GM04504 (cell line): ENCODE measurements at places on chromosomes 3 and 15.

DNA sequence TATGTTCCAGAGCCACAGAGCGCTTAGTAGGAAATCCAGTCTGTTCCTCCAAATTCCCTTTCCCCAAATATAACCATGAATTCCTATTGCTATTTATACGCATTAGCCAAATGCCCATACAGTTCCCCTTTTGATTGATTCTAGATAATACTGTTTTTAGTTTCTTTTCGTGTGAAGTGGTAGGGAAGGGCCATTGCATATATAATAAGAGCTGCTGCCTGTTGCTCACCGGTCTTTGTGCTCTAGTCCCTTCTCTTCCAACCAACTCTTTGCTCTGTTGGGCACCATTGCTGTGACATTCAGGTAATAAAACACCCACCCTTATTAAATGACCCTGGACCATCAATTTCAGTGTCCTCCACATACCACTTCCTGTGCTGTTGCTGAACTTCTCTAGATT lies 379.9 kb upstream of the KCNMB2 start:
- DNase-seq, result no peak

DNA sequence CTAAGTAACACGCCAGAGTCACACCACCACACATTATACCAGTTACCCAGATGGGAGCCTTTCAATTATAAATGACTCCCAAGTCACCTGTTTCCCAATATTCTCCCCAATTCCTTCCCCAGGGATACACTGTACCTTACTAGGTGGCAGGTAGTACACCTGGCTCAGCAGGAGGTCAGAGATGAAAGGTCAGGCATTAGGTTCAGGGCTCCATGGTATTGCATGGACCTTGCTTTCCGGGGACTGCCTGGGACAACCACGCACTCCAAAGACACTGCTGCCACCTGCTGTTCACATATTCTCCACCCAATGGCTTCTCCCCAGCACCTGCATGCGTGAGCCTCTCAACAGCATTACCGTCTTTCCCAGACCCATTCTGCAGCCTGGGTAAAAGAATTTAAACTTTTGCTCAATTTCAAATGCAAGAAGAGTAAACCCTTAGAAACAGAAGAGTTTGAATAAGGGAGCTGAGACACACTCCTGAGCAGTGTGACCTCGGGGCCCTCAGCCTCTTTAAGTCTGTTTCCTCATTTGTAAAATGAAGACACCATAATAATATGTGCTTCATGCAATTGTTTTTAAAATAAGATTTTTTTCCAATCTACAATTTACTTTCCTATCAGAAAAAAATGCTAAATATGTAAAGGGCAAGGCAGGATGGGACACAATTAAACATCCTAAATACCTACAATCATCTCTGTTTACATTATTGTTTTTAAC lies 28.0 kb upstream of the LACTB start:
- peak; percentile 47 for DNase-seq

DNA sequence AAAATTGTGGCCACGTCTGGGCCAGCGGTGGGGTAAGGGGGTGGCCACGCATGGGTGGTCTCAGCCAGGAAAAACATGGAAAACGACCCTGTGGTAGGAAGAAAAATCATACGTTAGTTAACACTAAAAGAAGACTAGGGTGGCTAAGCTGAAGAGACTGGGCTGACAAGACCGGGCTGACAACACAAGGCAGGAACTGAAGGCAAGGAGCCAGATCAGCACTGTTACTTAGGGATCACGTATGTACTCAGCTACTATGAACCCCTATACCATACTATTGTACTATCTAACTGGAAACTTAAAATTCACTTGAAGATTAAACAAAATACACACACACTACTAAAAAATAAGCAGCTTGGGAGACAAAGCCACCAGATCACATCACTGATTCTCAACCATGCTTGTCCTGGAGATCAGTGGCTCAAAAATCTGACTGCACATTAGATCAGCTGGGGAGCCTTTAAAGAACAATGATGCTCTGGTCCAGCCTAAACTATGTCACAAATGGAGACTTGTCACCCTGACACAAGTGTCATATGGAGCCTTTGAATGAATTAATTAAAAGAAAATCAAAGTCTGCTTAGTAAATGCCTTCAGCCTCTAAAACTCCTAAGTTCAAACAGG lies 442.2 kb downstream of the SHQ1 start:
- no peak for DNase-seq

DNA sequence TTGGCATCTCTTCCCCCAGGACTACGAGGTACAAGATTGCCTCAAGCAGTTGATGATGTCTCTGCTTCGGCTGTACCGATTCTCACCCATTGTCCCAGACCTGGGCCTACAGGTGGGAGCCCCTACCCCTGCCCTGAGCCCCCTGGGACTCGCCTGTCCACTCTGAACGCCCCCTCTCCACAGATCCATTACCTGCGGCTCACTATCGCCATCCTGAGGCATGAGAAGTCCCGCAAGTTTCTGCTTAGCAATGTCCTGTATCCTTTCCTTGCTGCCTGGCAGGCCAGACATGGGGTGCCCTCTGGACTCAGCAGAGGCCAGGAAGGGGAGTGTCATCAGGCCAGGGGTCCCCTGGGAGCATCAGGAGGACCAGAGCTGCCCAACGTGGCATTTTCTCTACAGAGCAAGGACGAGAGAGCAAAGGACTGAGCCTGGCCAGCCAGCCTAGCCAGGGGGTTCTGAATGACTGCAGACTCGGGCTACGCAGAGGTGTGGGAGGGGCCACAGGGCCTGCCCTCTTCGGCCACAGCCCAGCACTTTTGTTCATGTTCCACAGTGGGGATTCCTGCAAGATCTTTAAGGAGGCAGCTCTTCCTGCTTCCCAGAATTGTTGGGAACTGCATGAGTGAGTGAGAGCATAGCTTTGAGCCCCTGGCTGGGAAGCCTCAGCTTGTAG lies 11.2 kb downstream of the RNF123 start:
- DNase-seq, result no peak

DNA sequence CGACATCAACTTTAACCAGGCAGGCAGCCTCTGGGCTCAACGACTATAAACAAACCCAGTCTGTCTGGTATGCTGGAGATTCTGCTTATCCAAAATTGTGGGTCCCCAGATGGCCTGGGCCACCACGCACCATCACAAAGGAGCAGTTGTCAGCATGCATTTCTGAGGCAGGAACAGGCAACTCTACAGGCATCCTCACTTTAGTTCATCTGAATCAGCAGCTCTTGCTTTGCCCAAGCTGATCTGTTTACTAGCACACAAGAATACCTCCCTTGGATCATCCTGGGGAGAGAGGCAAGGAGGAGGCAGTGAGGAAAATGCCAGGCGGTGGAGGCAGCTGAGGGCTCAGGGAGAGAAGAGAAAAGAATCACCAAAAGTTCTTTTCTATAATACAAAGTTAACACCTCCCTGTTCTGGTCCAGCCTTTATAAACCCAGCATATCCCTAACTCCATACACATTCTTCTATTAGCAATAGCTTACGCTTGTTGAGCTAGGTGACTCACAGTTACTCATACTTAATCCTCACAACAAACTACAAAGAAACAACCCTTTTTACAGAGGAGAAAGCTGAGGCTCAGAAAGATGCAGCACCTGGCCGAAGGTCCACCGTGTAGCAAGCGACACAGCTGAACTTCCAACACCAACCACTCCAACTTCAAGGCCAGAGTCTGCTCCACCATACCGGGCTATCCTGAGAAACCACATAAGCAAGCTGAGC lies 33.6 kb downstream of the ZDHHC3 start:
- DNase-seq, result no peak

DNA sequence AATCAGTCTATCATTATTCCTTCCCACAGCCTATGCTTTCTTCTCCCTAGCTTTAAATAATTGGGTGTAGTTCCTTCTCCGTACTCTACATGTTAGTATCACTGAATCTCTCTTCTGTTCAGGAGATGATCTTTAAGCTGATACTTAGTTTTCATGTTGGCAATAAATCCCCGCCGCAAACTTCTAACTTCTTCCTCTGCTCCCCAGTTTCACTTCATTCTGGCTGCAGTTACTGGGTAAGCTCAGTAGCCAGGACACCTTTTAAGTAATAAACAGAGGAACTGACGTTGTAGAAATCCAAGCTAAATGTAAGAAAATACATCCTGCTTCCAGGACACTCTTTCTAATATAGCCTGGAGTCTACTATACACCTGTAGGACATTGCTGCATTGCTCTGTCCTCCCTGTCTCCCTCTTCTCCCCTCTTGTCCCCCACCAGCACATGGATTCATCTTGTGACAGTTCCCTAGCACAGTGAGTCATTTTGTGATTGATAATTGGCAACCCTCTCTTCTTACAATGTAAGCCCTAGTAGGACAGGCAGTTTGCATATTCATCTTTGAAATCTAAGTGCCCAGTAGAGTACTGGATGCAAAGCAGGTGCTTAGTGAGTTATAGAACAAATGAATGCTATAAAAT lies 598.2 kb downstream of the UNC13C start:
- DNase-seq, result no peak

GRCh38 chr15:66941108-66941711 lies 124.2 kb upstream of the SMAD3 start:
- no peak for DNase-seq

GRCh38 chr3:172787746-172788145 lies 37.2 kb downstream of the ECT2 start:
- DNase-seq, result no peak

- DNase-seq, result no peak
Observed at GRCh38 chr15:33454346-33454745, 143.6 kb downstream of the RYR3 start.

DNA sequence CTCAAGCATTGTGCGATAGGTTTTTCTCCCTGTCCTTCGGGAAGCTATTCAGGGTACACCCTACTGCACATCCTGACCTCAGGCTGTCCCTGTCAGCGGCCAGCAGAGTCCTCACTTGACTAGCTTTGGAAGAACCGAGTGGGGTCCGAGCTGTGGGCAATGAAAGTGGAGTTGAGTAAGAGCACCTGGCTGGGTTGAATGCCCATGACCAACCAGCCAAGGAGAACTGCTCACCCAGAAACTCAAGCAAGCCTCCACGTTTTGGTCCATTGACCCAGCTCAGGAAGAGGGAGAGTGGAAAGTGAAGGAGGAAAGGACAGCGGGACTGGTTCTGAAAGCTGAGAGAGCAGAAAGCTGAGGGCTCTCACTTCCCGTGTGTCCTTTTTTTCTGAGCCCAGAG lies 36.0 kb upstream of the HDGFL3 start:
- no peak for DNase-seq

DNA sequence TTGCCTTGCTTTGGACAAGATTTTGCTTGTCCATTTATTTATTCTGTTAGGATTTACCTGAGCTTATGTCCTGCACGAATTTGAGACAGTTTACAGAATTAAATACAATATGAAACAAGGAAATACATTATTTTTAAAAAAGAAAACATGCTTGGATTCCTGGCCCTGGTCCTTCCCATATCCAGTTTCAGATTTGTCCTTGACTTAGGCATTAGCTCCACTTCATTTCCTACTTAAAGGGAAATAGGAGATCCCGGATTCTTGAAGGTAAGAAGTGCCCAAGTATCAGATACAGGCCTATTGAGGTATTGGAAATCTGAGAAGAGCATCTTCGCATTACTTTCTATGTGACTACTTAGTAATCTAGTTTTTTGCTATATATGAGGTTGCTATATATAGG lies 672.0 kb downstream of the SI start:
- no peak for DNase-seq

DNA sequence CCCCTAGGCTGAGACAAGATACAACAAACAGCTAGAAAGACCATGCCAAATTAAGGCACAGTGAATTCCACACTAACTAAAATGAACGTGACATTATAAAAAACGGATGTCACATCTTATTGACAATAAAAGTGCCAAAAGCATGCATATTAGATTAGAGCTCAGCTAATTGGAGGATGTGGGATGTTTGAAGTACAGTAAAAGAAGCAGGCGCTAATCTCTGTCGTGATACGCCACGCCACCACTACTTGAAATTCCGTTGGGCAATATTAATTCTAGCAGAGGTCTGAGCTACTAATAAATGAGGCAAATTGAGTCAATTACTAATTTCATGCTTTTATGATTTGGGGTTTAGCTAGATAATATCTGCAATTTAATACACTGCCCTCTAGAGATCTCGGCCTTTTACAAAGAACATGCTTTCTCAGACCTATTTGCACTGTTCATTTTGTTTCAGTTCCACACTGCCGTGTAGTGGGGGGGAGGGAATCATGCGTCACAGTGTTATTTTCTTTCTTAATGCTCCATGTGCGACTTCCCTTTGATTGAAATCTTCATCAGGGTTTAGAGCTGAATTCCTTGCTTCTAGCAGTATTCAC lies 52.9 kb upstream of the ROBO2 start:
- DNase-seq, result no peak

- DNase-seq, result no peak
Observed at GRCh38 chr15:63094495-63094931, 27.1 kb upstream of the LACTB start.

DNA sequence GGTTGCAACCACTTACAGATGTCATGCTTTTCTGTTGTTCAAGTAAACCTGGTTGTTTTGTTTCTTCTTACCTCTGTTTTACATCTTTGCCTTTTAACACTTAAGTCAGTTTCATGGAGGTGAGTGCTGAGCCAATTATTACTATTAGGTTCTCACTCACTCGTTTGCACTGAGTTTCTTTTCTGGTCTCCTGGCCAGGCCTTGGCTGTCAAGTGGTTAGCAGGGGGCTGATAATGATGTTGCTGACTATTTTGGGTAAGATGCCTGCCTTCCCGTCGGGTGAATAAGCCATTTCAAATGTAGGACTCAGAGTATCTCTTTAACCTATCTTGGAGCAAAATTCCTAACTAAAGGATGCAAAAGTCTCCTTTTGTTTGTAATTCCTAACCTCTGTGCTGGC lies 78.5 kb downstream of the KLHL25 start:
- no peak for DNase-seq

GRCh38 chr3:177899275-177900067 lies 636.8 kb upstream of the KCNMB2 start:
- DNase-seq, result no peak

- peak; percentile 44 for DNase-seq
Observed at GRCh38 chr15:89740137-89740536, 10.9 kb downstream of the MESP1 start.

- DNase-seq, result no peak
Observed at GRCh38 chr15:70059476-70060213, 38.1 kb downstream of the TLE3 start.

- no peak for DNase-seq
Observed at GRCh38 chr15:28919201-28919635, 33.4 kb downstream of the APBA2 start.

GRCh38 chr15:40451527-40452158 lies 10.9 kb downstream of the BAHD1 start:
- no peak for DNase-seq

DNA sequence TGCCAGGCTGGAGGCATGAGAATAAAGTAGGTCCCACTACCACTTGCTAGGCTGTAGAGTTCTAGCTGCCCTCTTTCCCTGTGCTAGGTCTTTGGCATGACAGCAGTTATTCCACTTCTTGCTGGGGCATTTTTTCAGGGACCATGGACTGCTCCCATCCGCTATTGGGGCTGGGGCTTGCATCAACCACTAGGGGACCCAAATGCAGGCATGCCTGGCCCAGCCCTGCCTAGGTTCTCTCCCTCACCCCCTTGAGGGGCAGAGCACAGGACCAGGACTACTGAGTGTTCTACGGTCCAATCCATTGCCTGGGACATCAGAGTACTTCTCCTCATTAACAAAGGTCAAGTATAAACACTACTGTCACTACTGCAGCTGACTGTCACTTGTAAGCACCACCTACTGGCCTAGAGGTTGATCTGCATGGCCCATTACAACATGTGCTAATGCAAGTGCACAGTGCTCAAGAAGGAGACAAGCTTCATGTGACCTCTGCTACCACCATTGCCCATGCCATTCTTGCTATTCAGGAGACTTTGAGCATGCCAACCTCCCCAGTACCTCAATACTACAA lies 270.5 kb downstream of the MBNL1 start:
- DNase-seq, result no peak

GRCh38 chr15:25785641-25786025 lies 77.5 kb downstream of the ATP10A start:
- no peak for DNase-seq

- DNase-seq, result no peak
Observed at GRCh38 chr15:70132139-70132538, 34.4 kb upstream of the TLE3 start.
